ENCODE measurements at places on chromosomes 2 and 18.

DNA sequence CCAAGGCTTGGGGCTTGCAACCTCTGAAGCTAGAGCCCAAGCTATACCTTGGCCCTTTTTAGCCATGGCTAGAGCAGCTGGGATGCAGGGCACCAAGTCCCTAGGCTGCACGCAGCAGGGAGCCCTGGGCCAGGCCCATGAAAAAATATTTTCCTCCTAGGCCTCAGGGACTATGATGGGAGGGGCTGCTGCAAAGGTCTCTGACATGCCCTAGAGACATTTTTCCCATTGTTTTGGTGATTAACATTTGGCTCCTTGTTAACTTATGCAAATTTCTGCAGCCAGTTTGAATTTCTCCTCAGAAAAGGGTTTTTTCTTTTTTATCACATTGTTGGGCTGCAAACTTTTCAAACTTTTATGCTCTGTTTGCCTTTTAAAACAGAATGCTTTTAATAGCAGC is 56.9 kb upstream of the LHCGR start:
- no peak for DNase-seq

DNA sequence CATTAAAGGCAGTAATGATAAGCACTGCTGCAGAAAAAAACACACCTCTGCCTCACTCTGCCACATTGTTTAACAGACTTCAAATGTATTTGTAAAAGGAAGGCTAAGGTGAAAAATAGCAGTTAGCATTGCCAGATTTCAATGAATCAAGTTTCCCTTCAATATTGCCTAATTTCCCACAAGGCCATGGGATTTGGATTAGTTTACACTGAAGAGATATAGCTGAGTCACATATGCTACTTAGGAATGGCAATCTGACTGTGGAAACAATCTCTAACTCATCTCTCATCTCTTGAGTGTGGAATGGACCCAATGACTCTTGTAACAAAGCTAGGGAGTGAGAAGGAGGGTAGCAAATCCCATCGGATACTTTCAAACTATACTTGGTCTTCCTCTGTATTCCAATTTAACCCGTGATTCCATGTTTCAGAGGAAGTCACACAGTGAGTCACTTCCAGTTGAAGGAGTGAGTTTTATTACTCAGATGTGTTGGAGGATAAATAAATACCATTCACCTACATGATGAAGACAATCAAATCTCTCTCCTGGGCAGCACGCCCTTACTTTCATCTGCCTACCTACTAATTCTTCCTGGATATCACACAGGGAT is 5.1 kb downstream of the B4GALT6 start:
- DNase-seq, result peak; percentile 67

GRCh38 chr2:219500135-219500534 is 1.4 kb downstream of the GMPPA start:
- DNase-seq, result peak; percentile 16

- no peak for DNase-seq
Observed at GRCh38 chr2:19818039-19818438, 83.7 kb downstream of the TTC32 start.

GRCh38 chr2:233061591-233062450 is 1.7 kb downstream of the INPP5D start:
- no peak for DNase-seq

- DNase-seq, result no peak
Observed at GRCh38 chr2:64267699-64268098, 123.5 kb upstream of the PELI1 start.

- no peak for DNase-seq
Observed at GRCh38 chr2:230974096-230974913, 21.6 kb upstream of the SPATA3 start.

DNA sequence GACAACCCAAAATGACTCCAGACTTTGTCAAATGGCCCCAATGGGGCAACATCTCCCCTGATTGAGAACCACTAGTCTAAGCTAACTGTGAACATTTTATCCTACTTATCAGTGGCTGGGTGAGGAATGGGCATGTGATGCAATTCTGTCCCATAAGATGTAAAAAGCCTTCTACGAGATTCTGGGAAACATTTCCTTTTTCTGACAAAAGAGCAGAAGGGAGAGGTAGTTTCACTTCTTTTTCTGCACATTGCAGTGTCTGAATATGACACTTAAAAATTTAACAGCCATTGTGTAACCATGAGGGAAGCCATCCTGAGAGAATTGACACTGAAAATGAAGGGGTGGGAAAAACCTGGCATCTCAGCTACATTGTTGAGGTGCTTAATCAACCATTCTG is 17.3 kb upstream of the MARCHF4 start:
- DNase-seq, result no peak

DNA sequence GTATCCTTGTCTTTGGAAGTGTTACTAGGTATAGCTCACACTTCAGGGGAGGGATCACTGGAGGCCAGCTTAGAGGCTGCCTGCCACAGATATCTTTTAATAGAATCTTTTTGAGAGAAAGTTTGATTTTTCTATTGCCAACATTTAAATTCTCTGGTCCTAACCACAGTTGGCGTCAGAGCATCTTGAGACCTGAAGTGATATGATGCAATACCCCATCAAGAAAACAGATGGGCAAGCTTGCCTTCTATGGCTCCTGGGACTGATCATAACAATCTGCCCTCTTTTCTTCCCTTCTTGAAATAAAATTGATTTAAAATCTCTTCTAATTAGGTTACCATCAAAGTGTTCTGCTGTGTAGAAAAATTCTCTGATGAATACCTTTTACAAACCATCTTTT is 105.5 kb upstream of the ACKR3 start:
- no peak for DNase-seq

DNA sequence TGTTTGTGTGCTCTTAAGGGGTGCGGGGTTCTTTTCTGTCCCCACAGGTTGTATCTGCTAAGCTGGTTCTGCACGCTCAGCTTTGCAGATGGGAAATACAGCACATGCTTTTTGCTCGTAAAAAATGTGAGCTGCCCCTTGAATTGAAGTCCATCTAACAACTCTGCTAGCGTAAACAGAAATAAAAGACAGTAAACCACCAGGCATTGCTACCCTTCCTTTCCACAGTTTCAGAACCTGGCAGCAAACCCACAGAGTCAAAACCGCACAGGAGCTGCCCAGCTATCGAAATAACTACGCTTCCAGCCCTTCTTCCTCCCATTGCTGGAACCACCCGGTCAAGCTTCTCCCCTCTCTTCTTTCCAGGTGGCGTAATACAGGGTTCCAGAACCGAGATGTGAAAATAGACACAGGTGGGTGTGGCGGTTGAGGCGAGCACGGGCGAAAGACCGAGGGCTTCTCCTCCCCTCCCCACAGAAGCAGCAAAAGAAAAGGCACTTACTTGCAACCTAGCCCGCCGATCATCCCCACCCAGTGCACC is 479 bp downstream of the SCN9A start:
- peak; percentile 11 for DNase-seq

GRCh38 chr18:54926593-54927325 is 32.5 kb downstream of the CCDC68 start:
- no peak for DNase-seq

DNA sequence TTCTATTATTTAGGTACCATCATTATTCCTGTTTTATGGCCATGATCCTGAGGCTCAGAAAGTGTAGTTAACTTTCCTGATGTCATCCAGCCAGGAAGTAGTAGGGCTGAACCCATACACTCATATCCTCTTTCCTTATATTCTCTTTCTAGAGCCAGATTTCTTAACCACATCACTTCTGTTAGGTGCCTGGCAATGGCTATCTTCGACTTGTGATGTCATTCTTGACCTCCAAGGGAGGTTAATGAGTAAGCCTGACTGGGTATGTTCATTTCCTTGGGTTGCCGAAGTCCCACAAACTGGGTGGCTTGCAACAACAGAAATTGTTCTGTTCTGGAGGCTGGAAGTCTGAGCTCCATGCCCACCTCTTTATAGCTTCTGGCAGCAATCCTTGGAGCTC is 43.4 kb downstream of the ITGB6 start:
- peak; percentile 26 for DNase-seq

DNA sequence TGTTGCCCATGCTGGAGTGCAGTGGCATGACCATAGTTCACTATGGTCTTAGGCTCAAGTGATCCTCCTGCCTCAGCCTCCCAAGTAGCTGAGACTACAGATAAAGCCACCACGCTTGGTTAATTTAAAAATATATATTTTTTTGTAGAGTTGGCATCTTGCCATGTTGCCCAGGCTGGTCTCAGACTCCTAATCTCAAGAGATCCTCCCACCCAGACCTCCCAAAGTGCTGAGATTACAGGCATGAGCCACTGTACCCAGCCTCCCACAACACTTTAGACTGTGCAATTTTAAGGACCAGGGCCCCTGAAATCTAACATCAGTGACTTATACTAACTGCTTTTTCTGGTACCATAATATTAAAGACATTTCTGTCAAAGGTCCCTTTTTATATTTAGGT is 5.2 kb downstream of the TXNDC2 start:
- no peak for DNase-seq

GRCh38 chr2:151417650-151418049 is 7.9 kb downstream of the RIF1 start:
- no peak for DNase-seq

DNA sequence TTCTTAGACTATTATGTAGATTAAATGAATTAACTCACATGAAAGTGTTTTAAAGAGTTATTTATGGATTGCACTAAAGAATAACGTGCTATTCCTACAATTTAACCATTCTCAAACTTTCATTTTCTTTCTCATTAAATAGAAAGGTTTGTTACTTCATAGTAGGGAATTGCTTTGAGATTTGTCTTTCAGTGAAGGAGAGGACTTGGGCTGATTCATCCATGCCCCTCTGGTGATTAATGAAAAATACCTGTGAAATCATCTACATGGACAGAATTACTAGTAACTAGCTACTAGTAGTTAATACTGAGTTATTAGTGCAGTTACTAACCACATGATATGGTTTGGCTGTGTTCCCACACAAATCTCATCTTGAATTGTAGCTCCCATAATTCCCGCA is 275.8 kb upstream of the CDH20 start:
- no peak for DNase-seq

DNA sequence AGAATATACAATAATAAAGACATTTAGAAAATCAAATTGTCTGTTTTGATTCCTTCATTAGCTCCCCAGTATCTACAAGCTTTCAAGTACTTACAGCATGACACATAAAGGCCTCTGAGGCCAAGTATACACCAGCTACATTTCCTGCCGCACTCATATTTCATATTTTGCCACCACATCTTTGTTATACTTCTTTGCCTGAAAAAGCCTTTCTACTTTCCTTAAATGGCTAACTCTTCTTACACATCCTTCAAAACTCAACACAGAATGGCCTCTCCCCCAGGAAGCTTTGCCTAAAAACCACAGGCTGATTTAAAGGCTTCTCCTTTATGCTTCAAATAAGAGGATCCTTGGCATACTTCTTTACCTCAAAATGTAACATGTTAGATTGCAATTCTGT is 4.5 kb downstream of the STK17B start:
- DNase-seq, result peak; percentile 62

DNA sequence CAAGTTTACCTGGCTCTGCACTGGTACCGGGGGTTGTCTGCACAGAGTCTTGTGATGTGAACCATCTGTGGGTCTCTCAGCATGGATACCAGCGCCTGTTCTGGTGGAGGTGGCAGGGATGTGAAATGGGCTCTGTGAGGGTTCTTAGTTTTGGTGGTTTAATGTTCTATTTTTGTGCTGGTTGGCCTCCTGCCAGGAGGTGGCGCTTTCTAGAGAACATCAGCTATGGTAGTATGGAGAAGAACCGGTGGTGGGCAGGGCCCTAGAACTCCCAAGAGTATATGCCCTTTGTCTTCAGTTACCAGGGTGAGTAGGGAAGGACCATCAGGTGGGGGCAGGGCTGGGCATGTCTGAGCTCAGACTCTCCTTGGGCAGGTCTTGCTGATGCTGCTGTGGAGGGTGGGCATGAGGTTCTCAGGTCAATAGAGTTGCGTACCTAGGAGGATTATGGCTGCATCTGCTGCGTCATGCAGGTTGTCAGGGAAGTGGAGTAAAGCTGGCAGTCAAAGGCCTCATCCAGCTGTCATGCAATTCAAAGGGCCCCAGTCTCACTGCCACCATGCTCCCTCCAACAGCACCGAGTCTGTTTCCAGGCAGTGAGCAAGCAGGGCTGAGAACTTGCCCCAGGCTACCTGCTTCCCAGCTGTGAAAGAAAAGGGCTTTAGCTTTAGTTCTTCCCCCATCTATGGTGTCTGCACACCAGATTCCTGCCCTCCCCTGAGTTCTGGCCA is 278.0 kb downstream of the METTL4 start:
- no peak for DNase-seq

DNA sequence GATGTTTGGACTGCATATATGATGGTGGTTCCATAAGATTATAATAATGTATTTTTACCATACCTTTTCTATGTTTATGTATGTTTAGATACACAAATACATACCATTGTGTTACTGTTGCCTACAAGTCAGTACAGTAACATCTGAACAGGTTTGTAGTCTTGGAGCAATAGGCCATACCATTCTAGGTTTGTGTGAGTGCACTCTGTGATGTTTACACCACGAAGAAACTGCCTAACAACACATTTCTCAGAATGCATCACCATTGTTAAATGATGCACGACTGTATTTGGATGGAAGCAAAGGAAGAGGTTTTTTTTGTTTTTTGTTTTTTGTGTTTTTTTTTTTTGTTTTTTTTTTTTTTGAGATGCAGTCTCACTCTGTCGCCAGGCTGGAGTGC is 9.5 kb downstream of the DUSP19 start:
- no peak for DNase-seq

Data from fibroblast of gingiva (primary cell).